ENCODE measurements at places on chromosomes 16 and 17.

- no peak for DNase-seq
Measured at GRCh38 chr16:66367968-66368891, 1.7 kb downstream of the CDH5 start.

DNA sequence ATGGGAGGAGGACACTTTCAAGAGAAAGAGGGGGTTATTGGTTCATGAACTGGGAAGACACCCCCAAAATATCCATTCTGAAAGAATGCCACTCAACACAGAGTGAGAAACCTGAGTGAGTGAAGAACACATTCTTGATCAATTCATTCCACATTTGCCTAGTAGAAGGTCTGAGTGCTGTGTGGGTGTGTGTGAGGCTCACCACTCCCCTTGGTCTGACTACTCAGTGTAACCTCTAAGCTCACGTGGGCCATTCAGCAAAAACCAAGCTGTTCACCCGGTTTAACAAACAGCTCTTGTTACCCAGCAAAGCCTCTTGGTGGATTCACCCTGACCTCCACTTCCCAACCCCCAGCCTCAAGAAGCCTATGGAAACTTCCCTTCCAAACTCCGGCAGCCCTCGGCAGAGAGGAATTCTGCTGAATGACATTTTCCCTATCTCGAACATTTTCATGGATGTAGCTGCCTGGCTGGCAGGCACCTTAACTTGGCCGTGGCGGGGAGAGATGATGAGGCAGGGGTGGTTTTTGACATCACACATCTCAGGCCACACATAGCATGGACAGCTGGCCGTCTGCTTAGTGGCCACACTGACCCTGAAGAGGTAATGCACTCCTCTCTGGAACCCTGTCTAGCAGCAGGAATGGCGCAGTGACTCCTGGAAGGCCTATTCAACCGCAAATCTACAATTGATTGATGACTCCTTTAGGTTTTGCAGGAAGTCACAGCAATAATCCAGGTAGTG, 11.6 kb downstream of the ST6GALNAC1 start:
- peak; percentile 98 for DNase-seq

DNA sequence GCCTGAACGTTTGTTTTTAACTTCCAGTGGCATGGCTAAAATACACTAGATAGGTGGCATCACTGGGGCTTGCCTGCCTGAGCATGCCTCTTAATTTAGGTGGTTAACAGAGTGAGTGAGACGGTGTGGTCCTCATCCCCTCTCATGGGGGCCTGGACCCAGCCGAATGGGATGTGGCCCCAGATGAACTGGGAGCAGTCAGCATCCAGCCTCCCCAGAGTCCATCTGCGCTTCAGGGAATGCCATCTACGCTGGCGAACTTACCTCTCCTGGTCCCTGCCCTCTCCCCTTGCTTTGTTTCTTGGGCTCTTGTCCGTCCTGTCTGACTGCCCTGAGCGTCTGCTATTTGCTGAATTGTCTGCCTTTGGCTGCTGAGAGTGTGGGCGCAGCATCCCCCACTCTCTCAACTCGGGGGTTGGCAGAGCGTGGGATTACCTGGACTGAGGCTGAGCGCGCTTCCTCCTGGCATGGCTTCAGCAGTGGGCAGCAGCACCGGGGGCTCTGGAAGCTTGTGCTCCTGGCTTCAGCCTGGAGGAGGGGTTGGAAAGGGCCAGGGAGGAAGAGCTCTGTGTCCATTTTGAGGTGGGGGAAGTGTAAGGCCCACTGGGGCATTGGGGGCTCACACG, 2.1 kb downstream of the RAB40C start:
- DNase-seq: no peak

GRCh38 chr17:43515656-43516055, 30.5 kb downstream of the ETV4 start:
- peak; percentile 51 for DNase-seq

GRCh38 chr17:64418506-64419339, 28.1 kb upstream of the PECAM1 start:
- DNase-seq: peak; percentile 71

DNA sequence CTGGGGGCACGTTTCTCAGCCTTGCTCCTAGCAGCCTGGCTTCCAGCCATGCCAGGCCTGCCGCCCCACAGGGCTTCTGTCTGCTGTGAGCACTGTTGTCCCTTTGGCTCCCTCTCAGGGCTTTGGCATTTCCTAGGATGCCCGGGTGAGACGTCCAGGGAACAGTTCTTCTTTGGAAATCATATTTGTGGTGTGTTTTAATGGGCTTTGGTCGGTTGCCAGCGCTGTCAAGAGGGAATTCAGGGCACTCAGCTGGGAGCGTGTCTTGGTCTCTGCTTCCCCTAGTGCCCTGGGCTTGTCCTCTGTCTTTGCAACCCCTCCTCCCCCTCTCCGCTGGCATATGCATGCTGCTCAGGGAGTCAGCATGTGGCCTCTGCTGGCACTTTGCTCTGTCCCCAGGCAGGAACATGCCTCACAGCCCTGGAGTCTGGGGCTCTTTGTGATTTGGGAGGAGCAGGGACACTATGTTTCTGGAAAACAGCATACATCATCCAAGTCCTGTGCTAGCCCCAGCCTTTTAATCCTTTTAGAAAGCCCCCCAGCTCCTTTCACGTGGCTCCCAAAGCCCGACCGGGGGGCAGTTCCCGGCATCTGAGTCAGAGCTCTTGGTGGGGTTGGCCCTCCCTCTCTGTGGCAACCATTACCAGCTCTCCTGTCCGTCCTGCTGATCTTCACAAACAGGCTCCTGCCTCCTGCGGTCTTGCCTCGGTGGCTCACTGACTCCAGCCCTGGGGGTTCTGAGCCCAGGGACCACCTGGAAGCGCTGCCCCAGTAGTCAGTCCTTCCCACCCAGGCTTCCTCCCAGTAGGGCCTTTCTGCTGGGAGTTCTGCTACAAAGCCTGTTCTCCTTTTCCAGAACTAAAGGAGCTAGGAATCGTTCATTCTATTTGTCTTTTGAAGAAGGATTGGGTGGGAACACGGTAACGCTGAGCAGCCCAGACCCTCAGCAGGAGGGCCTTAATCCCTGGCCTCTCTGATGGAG, 26.7 kb downstream of the SAP30BP start:
- peak; percentile 55 for DNase-seq

DNA sequence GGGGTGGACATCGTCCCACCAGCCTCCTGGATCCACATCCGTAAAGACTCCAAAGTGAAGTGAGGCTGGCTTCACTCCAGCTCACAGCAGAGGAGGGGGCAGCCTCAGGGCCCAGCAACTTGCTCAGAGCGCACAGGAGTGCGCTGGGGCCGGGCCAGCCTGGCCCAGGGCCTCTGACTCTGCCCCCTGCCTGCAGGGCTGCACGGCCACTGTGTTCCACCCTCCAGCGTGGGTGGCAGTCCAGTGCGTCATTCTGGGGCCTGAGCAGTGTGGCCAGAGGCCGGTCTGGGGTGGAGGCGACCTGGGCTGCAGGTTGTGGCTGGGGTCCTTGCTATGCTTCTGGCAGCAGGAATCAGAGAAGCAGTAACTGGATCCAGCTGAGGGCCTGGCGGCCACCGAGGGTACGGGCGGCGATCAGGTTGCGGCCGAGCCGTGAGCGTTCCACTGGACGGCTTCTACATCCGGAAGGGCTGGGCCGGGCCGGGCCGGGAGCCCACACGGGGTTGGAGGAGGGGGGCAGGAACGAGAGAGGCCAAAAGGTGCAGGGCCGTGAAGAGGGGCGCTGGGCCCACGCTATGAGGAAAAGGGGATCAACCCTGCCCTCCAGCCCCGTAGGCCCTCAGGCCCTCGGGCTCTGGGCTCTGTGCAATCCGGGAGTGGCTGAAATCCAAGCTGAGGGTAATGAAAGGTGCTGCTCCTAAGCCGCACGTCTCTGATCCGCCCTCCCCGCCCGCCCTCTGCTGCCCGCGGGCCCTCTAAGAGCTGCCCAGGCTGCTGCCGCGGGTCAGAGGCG, at the start of gene FSCN2:
FSCN2 (plus strand) TSS at position 787 of the 793 bp plus-strand sequence. CDS start 155 bp downstream, outside the sequence.
- DNase-seq: no peak

DNA sequence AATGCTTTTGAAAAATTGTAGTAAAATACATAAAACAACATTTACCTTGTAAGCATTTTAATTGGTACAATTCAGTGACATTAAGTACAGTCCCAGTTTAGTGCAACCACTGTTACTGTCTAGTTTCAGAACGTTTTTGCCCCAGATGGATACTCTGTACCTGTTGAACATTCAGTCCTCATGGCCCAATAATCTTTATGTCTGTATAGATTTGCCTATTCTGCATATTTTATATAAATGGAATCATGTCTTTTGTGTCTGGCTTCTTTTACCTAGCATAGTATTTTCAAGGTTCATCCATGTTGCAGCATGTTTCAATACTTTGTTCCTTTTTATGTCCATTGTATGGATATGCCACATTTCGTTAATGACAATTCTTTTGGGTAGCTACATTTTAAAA, 37.2 kb downstream of the TENT4B start:
- DNase-seq: no peak

- DNase-seq: no peak
Measured at GRCh38 chr17:76866203-76866602, 2.0 kb upstream of the MGAT5B start.

DNA sequence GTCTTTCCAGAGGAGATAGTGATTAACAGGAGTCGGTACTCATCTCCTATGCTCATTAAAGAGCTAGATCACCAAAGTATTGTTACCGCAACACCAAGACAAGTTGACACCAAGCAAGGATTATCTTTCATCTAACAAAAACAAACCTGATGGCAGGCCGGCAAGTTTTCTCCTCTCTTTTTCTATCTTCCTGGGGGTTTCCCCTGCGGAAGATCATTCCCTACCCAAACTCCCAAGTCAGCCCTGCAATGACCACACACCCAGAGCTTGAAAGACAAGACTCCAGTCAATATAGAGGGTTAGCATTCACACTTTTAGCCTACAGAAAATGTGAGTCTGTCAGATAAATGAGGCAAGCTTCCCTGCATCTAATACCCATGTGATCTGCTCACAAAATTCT, 312.1 kb downstream of the SOX9 start:
- no peak for DNase-seq

DNA sequence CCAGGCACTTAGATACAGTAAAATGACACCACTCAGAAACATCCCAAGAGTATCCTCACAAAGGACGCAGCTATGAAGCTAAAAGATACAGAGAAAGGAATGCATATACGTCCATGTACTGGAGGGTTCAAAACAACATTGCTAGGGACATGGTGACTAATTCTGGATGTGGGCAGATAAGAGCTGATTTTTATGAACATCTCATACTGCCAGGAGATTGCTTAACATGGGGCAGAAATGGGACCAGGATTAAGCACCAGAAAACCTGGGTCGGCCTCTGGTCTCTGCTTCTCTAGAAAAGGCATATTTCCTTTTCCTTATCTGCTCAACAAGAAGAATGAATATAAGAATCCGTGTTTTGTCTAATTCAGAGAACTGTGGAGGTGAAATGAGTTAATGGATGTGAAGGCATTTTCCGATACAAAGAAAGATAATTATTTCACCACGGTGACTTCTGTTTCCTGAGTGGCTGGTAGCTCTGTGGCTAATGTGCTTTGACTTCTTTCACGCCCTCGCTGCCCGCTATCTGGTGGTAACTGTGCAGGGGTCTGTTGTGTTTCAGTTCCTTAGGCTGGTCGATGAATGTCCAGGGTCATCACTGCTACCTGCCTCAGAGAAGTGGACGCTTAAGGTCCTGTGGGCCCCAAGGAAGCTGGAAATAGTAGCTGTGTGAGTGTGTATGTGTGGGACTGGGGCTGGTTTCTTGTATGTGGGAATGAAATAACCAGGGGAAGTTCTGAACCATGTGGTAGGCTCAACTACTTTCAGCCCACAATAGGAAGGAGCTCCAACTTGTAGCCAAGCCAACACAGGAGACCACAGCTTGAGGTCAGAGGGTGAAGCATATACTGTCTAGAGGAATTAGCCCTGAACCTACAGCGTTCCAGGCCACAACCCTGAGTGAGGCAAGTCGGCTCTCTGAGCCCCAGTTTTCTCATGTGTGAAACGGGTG, 15.8 kb upstream of the CCL5 start:
- DNase-seq: no peak

- no peak for DNase-seq
Measured at GRCh38 chr16:29321585-29321984, 84.9 kb downstream of the NPIPB11 start.

DNA sequence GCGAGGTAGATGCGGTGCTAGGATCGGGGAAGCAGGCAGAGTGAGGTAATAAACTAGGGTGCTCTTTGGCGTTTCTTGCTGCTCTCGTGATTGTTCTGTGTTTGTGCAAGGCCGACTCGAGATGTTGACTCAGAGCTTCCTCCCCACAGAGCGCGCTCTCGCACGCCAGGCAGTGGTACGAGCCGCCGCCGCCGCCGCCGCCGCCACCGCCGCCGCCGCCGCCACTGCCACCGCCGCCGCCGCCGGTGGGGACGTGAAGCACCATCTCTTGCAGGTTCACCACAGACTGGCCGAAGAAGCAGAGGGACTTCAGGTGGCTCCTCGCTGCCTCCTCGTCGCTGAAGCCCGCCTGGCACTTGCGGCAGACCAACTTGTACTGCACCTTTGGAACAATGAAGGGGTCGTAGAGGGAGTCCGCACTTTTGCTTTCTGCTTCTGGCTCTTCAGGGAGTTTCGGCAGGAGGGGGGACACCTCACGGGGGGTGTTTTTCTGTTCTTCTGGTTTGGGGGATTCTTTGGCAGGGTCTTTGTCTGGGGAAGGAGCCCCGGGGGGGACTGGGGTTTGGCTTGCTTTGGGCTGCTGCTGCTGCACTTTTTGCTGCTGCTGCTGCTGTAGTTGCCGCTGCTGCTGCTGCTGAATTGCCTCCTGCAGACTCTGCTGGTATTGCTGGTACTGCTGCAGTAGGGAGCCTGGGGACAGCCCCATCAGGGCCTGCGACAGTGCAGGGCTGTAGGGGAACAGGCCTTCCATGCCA, 260.2 kb downstream of the ZFHX3 start:
- DNase-seq: no peak

DNA sequence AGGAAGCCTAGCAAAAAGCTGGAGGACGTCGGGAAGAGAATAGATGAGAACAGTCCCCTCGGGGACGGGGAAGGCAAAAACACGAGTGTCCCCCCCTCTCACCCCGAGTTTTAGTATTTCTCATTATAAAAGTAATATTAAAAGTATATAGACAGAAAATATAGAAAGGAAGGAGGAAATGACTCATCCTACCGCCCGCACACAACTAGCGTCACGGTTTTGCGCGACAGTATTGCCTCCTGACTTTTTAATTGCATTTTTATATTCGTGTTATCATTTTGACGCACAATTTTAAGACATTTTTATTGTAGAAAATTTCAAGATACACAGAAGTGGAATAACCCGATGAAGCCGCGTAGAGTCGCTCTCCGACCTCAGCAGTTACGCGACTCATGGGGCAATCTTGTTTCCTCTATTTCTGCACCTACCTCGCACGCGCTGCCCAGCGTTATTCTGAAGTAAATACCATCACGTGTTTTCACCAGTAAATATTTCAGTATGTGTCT, 652 bp upstream of the SLC25A19 start:
- peak; percentile 39 for DNase-seq
